Bronchus fibroblast of lung (primary cell): ENCODE measurements at places on chromosomes 3 and 15. TPM values are rescaled to one million over a fixed set of nuclear protein-coding genes. Genes with fewer than 3 reads are reported as not detected.

FRMD5 gene
- total RNA-seq = 0.84 and 0.89 TPM in 2 replicates

EXD1 gene
- total RNA-seq = not detected in 2 replicates

CLRN1 gene
- total RNA-seq = not detected in 2 replicates

RASL12 gene
- total RNA-seq = 8.5 and 10.4 TPM in 2 replicates

RAB5A gene
- 36.8 and 41.8 TPM in 2 replicates for total RNA-seq

NR1I2 gene
- under 0.01 and 0.34 TPM in 2 replicates for total RNA-seq

C3orf22 gene
- total RNA-seq = not detected in 2 replicates

FANCD2OS gene
- not detected in 2 replicates for total RNA-seq

CEP19 gene
- 0.89 and 1.0 TPM in 2 replicates for total RNA-seq

ITGB5 gene
- total RNA-seq = 67.3 and 71.8 TPM in 2 replicates

GOLGA8G gene
- total RNA-seq = not detected in 2 replicates

ZNF860 gene
- 0.17 and 0.30 TPM in 2 replicates for total RNA-seq

MESP2 gene
- total RNA-seq = 0.45 and 1.3 TPM in 2 replicates

PHLDB2 gene
- 18.0 and 25.1 TPM in 2 replicates for total RNA-seq

AGBL1 gene
- total RNA-seq = not detected in 2 replicates

OIP5 gene
- total RNA-seq = 21.3 and 24.2 TPM in 2 replicates

LDHAL6B gene
- not detected in 2 replicates for total RNA-seq

CACNA2D3 gene
- under 0.01 TPM in 1 of 2 replicates, not detected in the other for total RNA-seq

POPDC2 gene
- total RNA-seq = not detected in 2 replicates

COL6A5 gene
- not detected in 2 replicates for total RNA-seq

CAPN7 gene
- 8.6 and 16.6 TPM in 2 replicates for total RNA-seq

CGNL1 gene
- total RNA-seq = under 0.01 and 0.15 TPM in 2 replicates

SORD gene
- 28.1 and 30.8 TPM in 2 replicates for total RNA-seq
